ENCODE measurements at places on chromosomes 1 and 21.

DNA sequence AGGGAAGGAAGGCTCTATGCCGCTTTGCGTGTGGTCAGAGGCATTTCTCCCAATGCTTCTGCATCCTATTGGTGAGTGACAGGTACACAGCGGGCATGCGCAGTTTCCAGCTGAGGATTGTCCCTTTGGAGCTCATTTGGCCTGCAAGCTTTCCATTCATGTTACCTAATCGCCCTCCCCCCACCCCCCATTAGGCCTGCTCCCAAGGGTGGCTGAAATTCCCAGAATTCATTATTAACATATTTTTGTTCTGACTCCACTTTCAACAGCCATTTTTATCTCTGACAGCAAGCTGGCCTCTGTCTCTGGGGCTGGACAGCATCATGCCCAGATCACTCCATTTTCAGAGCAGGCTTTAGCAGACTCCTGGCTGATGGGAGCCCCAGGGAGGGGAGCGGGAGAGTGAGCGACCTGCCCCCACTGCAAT lies 25.6 kb downstream of the MIS18A start:
- DNase-seq: no peak

GRCh38 chr1:230310381-230311163 lies 115.6 kb downstream of the PGBD5 start:
- peak; percentile 74 for DNase-seq

- no peak for DNase-seq
These were observed 63.8 kb downstream of the LMO4 start for GRCh38 chr1:87392248-87393192.

DNA sequence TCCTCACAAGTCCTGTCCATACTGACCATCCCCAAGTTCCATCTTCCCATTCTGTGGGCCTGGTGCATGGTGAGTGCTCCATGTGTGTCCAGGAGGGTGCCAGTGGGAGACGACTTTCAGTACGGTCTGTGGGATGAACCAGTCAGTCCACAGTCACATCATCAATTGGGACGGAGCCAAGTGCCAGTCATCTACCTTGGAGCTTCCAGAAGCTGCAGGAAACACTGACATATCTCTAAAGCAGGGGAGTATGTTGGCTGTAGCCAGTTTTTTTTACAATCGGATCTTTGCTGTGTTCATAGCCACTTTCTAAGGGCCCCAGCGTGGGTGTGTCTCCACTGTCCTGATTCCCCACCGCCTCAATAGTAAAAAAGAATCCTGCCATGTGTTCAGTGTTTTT lies 13.6 kb upstream of the TRIM17 start:
- no peak for DNase-seq

GRCh38 chr1:241518476-241519307 lies 863 bp downstream of the FH start:
- no peak for DNase-seq
